ENCODE measurements at places on chromosomes 12 and 14.

DNA sequence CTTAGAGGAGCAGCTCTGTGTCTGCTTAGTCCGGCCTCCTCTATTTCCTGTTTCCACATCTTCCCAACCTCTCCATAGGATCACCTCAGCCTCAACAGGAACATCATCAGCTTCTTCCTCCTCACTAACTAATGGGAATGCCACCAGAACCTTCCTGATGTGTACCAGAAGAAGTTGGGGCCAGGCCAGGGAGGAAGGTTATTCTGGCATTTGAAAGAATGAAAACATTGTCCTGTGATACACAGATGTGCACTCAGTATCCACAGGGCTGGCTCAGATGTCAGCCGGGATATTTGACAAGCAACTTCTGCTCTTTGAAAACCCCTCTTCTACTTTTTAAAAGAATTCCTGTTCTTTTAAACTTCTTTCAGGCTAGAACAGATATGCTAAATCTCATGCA, 63.6 kb downstream of the TMEM30B start:
- no peak for DNase-seq

GRCh38 chr12:3832738-3833137, 40.5 kb downstream of the PARP11 start:
- no peak for DNase-seq

DNA sequence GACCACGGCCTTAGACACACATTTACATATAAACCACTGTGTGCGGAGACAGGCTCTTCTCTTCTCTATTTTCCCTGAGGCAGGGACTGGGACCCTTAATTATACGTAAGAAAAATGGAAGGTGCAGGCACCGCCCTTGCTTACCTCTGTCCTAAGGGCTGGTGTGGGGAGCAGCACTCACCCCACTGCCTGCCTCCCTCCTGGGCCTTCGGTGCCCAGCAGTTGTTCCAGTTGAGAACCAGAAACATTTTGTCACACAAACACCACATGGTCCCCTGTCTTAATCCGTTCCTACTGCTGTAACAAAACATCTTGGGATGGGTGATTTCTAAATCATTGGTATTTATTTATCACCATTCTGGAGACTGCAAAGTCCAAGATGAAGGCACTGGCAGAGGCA, 192.7 kb upstream of the DIO3 start:
- no peak for DNase-seq

GRCh38 chr12:86196465-86196864, 59.7 kb downstream of the MGAT4C start:
- DNase-seq, result peak; percentile 47

GRCh38 chr12:45880533-45880932, 109.8 kb downstream of the SCAF11 start:
- DNase-seq, result no peak

DNA sequence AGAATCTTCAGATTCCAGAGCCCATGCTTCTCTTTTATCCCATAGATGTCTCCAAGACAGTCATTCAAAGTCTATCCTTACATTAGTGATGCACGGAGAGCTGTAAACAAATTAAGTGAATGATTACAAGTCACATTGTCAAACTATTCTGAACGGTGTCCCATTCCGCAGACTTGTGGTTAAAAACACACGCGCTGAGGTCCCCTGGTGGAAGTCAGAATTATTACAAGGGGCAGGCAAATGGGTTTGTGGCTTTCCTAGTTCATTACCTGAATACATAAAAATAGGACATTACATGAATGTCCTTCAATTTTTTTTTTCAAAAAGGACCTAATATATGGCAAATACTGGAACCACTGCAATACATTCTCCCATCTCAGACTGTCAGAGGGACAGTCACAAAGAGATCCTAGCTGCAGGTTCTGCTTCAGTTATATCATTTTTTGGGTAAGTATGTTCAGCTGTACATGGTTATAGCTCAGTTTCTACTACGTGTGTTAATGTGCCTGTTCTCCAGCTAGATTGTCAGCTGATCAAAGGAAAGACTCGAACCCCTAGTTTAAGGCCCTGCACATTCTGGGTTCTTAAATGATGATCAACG, 53.1 kb upstream of the STON2 start:
- peak; percentile 79 for DNase-seq

DNA sequence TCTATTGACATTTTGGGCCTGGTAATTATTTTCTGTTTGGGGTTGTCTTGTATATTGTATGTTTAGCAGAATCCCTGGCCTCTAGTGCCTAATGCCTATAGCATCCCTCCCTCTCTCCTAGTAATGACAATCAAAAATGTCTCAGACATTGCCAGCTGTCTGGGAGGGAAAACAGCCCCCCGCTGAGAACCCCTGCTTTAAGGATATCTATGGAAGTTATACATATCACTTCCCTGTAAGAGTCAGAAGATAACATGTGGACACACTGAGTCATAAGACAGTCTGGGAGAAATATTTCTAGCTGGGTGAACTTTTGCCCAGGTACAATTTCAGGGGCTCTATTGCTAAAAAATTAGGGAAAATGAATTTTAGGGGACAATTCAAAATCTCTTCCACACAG, 255.0 kb downstream of the PAWR start:
- no peak for DNase-seq

DNA sequence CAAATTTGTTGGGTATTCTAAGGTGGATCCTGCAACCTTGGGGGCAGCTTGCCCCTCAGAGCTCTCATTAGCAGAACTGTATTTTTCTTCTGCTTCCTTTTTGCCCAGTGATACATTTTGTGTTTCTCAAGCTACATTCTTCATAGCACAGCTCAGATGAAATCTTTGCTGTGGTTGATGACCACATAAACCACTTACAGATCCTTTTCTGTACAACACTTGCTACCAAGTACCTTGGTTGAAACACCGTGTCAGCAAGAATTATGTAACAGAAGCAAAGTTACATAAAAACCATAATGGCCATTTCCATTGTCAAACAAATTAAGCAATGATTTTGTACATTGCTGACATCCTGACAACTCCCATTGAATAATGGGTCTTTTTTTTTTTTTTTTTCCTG, 9.7 kb upstream of the PLBD1 start:
- no peak for DNase-seq

- DNase-seq, result no peak
Observed at GRCh38 chr12:68163560-68164081, 4.1 kb upstream of the IFNG start.

- no peak for DNase-seq
Observed at GRCh38 chr12:132568301-132568700, 42.1 kb downstream of the LRCOL1 start.

GRCh38 chr14:86491743-86492142, 961.8 kb downstream of the FLRT2 start:
- no peak for DNase-seq

DNA sequence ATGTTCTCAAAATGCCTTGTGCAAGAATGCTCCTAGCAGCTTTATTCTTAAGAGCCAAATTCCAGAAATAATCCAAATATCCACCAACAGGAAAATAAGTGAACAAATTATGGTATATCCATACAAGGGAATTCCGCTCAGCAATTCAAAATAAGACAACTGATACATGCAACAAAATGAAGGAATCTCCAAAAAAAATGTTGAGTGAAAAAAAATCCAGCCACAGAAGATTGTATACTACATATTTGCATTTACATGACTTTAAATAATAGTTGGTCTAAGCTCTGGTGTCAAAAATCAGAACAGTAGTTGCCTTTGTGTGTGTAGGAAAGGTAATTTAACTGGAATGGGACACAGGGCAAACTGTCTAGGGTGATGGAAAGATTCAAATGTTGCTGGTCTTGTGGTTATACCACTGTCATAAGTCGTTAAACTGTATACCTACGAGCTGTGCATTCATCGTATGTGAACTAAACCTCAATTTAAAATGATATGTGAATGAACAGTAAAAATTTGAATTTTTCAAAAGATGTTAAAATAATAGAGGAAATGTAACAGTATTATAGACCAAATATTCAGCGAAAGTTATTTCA, 3.2 kb downstream of the CD69 start:
- DNase-seq, result no peak

DNA sequence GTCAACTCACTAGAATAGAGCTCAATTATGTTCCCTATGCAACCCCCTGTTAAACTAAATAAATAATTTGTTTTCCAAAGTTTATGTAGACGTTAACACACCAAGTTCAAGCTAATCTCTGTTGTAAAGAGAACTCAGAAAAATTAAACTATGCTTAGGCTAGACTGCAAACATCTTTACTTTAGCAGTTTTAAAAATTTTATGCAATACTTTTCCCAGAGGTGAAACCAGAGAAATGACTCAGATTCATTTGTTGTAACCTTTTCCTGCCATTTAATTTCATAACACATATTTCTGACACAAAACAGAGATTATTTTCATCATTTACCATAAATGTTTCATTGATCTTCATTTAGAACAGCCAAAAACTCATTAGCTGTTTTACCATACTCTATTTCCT, 27.4 kb downstream of the ABCC9 start:
- DNase-seq, result no peak

- DNase-seq, result no peak
Observed at GRCh38 chr14:97350894-97351731, 553.9 kb downstream of the VRK1 start.

GRCh38 chr12:92191061-92191460, 45.4 kb upstream of the BTG1 start:
- DNase-seq, result no peak

DNA sequence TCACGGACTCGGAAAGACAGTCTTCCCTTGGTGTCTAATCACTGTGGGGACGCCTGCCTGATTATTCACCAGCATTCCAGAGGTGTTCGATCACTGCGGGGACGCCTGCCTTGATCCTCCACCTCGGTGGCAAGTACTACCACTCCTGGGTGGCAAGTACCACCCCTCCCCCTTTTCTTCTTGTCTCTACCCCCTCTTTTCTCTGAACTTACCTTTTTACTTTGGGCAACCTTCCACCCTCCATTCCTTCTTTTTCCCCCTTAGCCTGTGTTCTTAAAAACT, 12.0 kb upstream of the LGMN start:
- DNase-seq, result no peak

DNA sequence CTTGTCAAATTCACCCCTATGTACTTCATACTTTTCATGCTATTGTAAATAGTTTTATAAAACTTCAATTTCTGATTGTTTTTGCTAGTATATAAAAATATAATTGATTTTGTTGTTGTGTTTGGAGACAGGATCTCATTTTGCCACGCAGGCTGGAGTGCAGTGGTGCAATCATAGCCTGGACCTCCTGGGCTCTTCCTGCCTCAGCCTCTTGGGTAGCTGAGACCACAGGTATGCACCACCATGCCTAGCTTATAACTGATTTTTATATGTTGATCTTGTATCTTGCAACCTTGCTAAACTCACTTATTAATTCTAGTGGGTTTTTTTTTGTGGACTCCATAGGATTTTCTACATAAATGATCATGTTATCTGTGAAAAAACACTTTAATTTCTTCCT, 23.5 kb downstream of the ATP5MC2 start:
- DNase-seq, result no peak

- no peak for DNase-seq
Observed at GRCh38 chr12:10501030-10501429, 4.7 kb upstream of the EIF2S3B start.

- peak; percentile 15 for DNase-seq
Observed at GRCh38 chr12:96218989-96219678, 25.0 kb downstream of the ELK3 start.

DNA sequence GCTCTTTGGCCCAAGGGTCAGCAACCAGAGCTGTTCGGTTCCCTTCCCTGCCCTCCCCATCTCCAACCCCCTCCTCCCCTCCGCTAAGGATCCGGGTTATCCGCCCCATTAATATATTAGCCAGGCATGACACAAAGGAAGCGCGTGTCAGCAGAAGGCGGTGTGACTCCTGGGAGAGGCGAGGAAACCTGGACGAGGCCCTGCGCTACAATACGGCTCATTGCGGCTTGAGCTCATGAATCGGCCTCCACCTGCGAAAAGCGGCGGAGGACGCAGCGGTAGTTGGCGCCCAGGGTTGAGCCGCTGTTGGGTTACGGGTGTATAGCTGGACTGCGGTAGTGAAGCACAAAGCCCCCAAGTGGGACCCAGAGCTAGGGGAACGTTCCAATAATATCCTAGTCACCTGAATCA, 9.9 kb downstream of the FOXA1 start:
- no peak for DNase-seq

GRCh38 chr14:33271891-33272290, 333.2 kb downstream of the NPAS3 start:
- DNase-seq, result no peak

GRCh38 chr14:103624860-103625259, 4.2 kb upstream of the KLC1 start:
- DNase-seq, result no peak

DNA sequence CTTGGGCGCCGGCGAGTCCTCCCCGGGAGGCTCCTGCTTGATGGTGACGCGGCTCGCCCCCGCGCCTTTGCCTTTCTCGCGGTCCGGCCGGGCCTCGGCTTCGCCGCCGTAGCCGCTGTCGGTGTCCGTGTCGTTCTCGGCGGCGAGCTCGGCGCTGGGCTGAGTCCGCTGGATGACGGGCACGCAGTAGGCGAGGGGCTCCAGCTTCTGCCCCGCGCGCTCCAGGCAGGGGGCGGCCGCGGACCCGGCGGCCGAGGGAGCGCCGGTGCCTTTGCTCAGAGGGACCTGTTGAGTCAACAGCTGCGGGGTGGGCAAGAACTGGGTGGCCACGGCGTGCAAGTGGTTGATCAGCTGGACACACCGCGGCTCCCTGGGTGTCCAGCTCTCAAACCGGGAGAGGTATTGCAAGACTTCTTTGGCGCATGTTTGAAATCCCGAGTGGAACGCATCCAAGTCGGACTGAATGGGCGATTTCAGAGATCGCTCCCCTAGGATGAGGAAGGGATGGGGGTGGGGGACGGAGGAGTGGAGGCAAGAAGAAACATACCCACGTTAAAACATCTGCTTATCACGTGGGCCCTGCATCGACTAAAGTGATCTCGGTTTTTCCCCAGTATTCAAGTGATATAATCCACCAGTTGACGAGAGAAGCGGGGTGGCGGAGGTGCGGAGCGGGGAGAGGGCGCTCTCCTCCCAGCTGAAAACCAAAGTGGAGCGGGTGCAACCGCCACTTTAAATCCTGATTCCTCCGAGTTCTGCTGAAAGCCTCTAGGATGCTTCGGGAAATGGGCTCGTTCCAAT, 2.0 kb downstream of the BHLHE41 start:
- DNase-seq, result peak; percentile 65

DNA sequence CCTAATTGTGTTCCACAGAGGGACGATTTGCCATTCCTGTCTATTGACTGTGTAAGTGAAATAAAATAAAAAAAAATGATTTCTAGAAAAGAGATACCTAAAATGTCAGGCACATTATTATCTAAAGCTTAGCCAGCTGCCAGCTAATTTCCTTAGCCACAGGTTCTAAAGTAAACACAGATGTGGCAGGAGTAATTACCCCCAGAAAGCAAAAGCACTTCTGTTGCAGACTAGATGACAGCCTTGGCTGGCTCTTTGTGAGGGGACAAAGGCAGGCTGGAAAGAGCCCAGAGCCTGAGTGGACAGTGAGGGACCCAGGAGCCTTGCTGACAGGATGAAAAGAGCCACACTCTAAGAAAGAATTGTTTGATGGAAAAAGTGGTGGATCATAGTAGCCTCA, 418.1 kb downstream of the LRIG3 start:
- peak; percentile 33 for DNase-seq

DNA sequence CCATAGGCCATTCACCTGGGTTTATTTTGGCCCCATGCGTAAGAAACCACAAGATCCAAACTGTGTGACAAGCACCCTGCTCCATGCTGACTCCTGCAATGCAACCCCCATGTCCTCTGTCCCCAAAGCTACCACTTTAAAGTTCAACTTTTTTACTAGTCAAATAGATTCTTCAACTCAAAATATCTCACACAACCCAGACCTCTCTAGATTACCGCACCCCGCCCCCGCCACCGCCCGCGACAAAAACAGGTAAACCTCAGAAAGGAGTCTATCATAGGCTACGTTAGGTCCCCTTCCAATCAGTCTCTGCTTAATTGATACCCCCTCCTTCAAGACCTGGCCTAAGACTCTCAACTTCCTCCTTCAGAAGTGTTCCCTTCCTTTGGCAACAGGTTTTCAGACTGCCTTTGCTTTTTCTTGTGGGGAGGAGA, 2.2 kb downstream of the ZFP36L1 start:
- no peak for DNase-seq

All from NCI-H524 (cell line).